ENCODE measurements at places on chromosomes 7 and 10.

- DNase-seq: no peak
These were observed 112.6 kb downstream of the EEPD1 start for GRCh38 chr7:36265680-36266079.

DNA sequence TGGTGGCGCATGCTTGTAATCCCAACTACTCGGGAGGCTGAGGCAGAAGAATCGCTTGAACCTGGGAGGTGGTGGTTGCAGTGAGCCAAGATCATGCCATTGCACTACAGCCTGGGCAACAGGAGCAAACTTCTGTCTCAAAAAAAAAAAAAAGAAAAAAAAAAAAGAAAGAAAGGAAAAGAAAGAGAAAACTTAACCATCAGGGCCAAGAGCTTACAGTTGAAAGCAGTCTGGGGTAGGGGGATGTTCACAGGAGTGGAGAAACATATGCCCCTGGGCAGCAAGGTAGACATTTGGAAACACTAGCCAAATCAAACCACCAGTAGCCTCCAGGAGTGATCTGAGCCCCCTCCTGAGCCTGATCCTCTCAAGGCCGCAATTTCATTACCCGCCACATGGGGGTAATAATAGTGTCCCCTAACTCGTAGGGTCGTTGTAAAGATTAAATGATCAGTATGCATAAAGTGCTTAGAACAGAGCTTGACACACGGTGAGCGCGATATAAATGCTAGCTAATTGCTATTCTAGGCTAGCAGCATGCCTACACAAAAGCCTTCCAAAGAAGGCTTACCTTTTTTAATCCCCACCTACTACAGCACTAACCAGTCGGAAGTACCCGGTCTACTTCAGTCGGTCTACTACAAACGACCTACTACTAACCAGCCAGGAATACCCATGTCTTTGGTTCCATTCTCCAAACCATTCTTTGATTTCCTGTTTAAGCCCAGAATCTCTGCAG is 274.3 kb upstream of the NEBL start:
- peak; percentile 41 for DNase-seq

DNA sequence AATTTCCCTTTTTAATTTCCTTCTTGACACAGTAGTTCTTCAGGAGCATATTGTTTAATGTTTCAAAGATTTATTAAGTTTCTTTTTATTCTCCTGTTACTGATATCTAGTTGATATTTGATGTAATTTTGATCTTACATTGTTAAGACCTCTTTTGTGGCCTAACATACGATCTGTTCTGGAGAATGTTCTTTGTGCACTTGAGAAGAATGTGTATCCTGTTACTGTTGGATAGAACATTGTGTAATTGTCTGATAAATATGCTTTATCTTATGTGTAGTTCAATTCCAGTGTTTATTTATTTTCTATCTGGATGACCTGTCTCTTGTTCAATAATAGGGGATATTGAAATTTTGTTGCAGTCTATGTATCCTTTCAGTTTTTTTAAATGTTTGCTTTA is 106.7 kb downstream of the ITGB1 start:
- DNase-seq: no peak

DNA sequence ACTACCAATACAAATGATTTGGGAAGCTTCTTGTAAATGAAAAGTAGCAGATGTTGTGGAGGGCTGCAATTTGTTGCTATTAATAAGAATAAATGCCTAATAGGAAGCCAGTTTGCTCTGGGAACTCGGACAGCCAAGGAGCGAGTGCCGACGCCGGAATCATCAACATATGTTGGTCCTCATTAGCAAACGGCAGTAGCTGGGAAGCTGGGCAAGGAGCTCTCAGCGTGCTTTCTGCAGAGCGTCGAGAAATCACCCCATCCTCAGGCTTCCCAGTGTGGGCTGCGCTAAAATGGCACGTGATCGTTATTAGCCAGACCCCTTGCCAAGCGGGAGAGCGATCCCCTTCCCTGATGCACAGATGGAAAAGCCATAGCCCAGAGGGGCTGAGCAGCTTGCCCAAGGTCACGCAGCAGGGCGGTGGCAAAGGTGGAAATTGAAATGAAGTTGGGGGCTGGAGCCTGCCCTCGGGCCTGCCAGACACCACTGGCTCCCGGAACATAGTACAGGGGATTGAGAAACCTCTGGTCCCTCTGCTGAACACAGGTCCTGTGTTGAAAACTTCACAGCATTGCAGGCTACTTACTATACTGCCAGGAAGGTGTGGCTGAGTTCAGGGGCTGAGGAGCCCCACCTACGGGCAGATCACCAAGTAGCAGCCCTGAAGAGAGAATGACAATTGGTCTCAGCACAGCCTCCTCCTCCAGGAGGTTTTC is 326.9 kb downstream of the PLXNA4 start:
- peak; percentile 74 for DNase-seq

GRCh38 chr7:142782922-142783900 is 12.4 kb downstream of the PRSS2 start:
- DNase-seq: peak; percentile 90

Data from D341Med (cell line).